ENCODE measurements at places on chromosomes 12 and 14.

GRCh38 chr12:54555670-54556257, 6.4 kb downstream of the PDE1B start:
- no peak for DNase-seq

DNA sequence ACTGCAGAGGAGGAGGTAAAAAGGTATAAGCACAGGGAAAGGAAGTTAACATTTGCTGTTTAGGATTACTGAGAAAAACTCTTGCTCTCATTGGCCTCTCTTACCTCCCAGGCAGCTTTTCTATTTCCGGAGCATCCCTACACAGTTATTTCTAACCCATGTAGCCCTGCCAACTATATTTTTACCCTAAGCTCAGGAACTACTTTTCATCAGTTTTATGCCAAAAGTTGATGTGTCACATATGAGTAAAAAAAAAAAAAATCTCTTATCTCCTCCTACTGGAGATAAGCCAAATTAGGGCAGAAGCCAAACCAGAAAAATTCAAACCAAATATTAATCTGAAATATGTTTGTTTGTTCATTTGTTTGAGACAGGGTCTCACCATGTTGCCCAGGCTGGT, 34.4 kb upstream of the PSMA6 start:
- DNase-seq, result no peak

DNA sequence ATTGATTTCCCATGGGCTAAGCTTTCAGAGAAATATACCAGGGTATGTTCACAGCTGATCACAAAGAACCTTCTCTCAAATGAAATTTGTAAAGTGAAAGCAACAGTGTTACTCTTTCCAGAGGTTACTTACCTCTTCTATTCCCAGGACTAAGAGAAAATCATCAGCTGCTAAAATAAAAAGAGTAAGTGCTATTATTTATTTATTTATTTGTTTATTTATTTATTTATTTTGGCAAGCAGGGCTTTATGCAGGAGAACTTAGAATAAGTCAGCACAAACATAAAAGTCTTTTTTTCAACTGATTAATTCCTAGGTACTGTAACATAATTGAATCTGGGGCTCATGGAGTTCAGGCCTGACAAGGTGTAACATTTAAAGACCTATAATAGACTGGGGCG, 93.9 kb upstream of the SYT10 start:
- DNase-seq, result no peak

- DNase-seq, result no peak
Observed at GRCh38 chr12:24705216-24705615, 243.7 kb downstream of the BCAT1 start.

GRCh38 chr14:83714151-83714550, 1815.8 kb upstream of the FLRT2 start:
- no peak for DNase-seq

DNA sequence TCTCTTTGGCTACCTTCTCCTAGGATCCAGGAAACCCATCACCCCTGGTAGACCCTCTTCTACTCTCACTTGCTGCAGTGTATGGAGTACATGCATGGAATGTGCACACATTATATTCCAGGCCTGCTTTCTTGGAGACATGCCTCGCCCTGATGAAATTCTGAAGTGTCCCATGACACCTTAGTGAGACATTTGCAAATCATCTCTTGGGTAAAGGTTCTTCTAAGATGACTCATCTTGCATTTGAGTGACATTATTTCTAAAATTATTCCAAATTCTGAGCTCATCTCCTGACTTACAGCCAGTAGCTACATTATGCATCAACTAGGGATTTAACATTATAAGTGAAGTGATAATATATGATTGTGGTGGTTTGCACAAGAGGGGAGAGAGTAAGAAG, 49.8 kb downstream of the SDR9C7 start:
- no peak for DNase-seq

GRCh38 chr12:14268120-14268515, 97.4 kb upstream of the ATF7IP start:
- DNase-seq, result no peak

Measured in activated CD4-positive, CD25-positive, alpha-beta regulatory T cell treated with anti-CD3 and anti-CD28 coated beads, Interleukin-2, amount 50 U/mL, for 16 hours (primary cell).